GM23248 (cell line): ENCODE measurements at places on chromosomes 2 and 18. TPM values are rescaled to one million over a fixed set of nuclear protein-coding genes. Genes with fewer than 3 reads are reported as not detected.

DNA sequence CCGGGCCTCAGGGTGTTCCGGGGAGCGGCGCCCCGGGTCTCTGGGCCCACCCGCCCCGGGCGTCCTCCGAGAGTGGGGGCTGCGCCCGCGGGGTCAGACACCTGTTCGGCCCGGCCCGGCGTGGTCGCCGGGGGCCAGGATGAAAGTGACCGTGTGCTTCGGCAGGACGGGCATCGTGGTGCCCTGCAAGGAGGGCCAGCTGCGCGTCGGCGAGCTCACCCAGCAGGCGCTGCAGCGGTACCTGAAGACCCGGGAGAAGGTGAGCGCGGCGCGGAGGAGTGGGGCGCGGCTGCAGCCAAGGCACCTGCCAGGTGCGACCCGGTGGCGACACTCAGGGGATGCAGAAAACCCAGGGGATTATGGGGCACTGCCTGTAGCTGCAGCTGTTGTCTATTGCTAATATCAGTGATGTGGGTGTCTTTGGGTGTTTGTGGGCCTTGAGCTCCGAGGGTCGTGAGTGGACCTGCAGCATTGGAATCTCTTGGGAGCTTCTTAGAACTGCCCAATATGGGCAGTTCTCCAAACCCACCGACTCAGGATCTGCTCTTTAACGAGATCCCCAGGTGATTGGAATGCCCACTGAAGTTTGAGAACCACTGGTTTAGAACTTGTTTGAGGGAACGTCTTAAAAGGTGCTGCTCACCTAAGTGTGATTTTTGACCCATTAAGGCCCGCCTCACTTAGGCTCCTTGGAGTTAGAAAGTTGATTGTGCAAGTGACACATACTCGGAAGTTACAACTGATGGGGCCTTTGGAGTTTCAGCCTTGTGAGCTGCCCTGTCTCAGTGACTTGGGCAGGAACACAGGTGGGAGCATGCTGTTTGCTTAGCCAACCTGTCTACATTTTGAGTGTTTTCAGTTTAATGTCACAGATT, 823 bp downstream of the PARD3B start:
- H3K36me3 ChIP-seq: no peaks in the 10 kb centered on the region
- DNase-seq: peak; percentile 37
- H3K4me3 ChIP-seq: peak overlapping the region; percentile 78
- H3K27me3 ChIP-seq: no peaks in the 10 kb centered on the region
- H3K27ac ChIP-seq: no peak overlapping the region

DNA sequence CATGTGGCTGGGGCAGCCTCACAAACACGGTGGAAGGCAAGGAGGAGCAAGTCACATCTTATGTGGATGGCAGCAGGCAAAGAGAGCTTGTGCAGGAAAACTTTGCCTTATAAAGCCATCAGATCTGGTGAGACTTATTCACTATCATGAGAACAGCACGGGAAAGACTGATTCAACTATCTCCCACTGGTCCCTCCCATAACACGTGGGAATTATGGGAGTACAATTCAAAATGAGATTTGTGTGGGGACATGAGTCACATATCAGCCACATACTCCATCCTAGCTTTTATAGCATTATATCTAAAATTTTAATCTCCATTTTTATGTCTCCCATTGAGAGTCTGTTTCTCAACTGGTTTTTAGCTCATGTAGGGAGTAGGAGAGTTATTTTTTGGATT, 45.7 kb downstream of the ICOS start:
- no peaks in the 10 kb centered on the region for H3K36me3 ChIP-seq
- H3K27me3 ChIP-seq: no peaks in the 10 kb centered on the region; the same call in 1 of the 2 replicates
- H3K4me1 ChIP-seq: no peaks in the 10 kb centered on the region
- no peak overlapping the region for H3K4me3 ChIP-seq
- no peak for DNase-seq
- no peak overlapping the region for H3K27ac ChIP-seq

DNA sequence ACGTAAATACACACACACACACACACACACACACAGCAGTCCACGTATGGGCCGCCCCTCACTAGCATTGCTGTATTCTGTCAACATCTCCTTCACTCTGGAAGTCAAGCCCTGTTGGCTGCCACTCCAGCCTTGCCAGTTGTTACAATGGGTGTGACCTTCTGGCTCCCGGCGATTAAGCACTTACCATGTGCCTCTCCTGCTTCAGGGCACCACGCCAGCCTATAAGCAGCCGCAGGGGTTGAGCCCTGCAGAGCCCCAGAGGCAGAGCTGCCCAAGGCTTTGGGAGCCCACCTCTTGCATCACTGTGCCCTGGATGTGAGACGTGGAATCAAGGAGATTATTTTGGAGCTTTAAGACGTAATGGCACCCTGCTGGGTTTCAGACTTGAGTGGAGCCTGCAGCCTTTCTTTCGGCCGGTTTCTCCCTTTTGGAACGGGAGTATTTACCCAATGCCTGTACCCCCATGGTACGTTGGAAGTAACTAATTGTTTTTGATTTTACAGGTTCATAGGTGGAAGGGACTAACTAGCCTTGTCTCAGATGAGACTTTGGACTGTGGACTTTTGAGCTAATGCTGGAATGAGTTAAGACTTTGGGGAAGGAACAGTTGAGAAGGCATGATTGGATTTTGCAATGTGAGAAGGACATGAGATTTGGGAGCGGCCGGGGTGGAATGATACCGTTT, 54.5 kb upstream of the ROCK2 start:
- H3K27me3 ChIP-seq: no peaks in the 10 kb centered on the region
- no peak for DNase-seq
- H3K27ac ChIP-seq: no peak overlapping the region
- H3K36me3 ChIP-seq: no peaks in the 10 kb centered on the region

GRCh38 chr2:121128741-121129659, 156.0 kb downstream of the TFCP2L1 start:
- H3K27ac ChIP-seq: no peak overlapping the region
- no peaks in the 10 kb centered on the region for H3K36me3 ChIP-seq
- peaks cover 8% of the 10 kb centered on the region; the same call in 1 of the 2 replicates for H3K27me3 ChIP-seq
- DNase-seq: peak; percentile 29
- no peak overlapping the region for H3K4me3 ChIP-seq

Gene RSAD2
- total RNA-seq: not detected in 2 replicates

- no peak for DNase-seq
- H3K4me3 ChIP-seq: no peak overlapping the region
- peaks cover 23% of the 10 kb centered on the region for H3K36me3 ChIP-seq
- H3K27ac ChIP-seq: no peak overlapping the region
Measured at GRCh38 chr2:208269091-208269490, 3.0 kb downstream of the PIKFYVE start.

GRCh38 chr2:143183804-143184463, 54.7 kb downstream of the ARHGAP15 start:
- DNase-seq: no peak
- H3K27me3 ChIP-seq: 0 out of 2 replicates have a peak, but pooled peaks cover 9% of the 10 kb centered on the region
- H3K4me1 ChIP-seq: no peaks in the 10 kb centered on the region
- H3K27ac ChIP-seq: no peak overlapping the region

Gene SLC11A1
- not detected in 2 replicates for total RNA-seq

Gene ALKAL2
- total RNA-seq: not detected in 2 replicates
